ENCODE measurements at places on chromosomes 6 and 20.

GRCh38 chr6:381742-382461 is 9.7 kb upstream of the IRF4 start:
- no peak for DNase-seq

- peak; percentile 50 for DNase-seq
These were observed 133.9 kb upstream of the NEDD9 start for GRCh38 chr6:11366183-11366933.

- no peak for DNase-seq
These were observed 36.1 kb upstream of the THBS2 start for GRCh38 chr6:169289619-169290339.

GRCh38 chr20:37703035-37703845 is 9.4 kb downstream of the CTNNBL1 start:
- DNase-seq = no peak

- no peak for DNase-seq
These were observed 31.0 kb downstream of the SIRPB1 start for GRCh38 chr20:1588533-1589460.

DNA sequence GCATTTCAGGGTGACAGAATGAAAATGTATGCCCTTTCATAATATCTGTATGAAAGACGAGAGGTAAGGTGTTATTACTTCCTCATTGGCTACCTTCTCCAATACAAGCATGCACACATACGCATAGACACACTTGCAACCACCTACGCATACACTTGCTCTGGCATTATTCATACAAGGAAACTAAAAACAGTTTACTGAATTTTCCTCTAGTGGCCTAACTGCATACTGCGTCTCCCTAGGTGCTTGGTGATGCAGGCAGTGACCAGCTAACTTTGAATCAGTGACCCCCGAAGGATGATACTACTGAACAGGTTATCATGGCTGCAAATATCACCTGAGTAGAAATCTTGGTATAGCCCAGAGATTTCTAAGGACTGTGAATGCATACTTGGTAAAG is 593.1 kb downstream of the PKHD1 start:
- DNase-seq = no peak

- DNase-seq = no peak
These were observed 27.4 kb upstream of the SLC24A3 start for GRCh38 chr20:19185083-19185482.

DNA sequence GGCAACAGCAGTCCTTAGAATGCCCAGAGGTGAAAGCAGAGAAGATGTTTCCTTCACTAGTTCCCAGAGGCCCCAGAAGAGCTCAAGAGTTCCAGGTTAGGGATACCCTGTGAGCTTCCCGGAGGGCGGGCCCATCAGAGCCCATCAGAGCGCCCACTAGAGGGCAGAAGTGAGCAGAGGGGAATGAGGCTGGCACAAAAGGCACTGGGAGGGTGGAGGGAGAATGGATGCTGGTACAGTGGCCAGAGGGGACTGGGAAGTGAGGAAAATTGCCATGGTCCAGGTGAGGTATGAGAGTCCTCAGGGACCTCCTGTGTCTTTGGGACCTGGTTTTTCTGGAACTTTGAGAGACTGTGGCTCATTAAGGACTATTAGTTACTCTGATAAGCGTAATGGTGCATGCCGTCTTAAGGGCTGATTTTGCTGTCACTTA is 57.3 kb downstream of the LINC00237 start:
- DNase-seq = peak; percentile 71

- no peak for DNase-seq
These were observed 204.2 kb downstream of the KCNQ5 start for GRCh38 chr6:72826037-72826436.

DNA sequence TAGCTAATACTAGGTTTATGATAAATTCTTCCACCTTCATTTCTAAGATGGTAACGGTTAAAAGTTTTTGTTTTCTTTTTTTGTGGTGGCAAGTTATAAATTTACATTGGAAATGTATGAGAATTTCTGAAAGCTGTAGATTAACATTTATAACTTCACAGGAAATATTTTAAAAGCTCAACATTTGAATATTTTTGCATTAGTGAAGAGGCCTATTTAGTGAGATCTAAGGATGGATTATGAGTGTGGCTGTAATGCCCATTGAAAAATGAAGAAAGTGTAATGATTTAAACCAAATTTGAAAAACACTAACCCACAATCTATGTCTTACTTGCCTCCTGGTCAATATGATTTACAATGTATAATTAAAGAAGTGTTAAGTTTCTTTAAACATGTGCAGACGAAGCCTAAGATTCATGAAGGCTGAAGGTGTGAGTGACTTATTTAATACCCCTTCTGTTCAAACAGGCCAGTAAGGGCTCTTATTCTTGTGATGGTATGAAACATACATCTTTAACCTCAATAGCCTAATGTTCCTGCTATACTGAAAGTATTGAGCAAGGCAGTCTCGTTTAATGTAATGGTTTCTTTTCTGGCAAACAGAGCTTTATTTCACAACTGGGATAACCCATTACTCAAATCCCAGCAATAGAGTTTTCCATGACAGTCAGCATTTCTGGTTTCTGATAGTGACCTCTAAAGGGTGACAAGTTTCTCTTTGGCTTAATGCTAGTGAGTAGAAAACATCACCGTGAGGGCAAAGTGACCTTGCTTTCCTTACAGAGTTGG is 13.2 kb downstream of the HDGFL1 start:
- no peak for DNase-seq

DNA sequence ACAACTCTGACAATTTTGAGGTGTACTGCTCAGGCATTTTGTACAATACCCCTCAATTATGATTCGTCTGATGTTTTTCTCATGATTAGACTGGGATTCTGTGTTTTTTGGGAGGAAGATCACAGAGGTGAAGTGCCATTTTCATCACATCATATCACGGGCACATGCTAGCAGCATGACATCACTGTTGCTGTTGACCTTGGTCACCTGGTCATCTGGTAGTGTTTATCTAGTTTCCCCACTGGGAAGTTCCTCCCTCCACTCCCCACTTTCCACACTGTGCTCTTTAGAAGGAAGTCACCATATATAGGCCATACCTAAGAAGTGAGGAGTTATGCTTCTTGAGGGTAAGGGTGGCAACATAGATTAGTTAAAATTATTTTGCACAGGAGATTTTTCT is 20.8 kb downstream of the GCM2 start:
- DNase-seq = no peak

- no peak for DNase-seq
These were observed 20.1 kb upstream of the NOL4L start for GRCh38 chr20:32605167-32605656.

DNA sequence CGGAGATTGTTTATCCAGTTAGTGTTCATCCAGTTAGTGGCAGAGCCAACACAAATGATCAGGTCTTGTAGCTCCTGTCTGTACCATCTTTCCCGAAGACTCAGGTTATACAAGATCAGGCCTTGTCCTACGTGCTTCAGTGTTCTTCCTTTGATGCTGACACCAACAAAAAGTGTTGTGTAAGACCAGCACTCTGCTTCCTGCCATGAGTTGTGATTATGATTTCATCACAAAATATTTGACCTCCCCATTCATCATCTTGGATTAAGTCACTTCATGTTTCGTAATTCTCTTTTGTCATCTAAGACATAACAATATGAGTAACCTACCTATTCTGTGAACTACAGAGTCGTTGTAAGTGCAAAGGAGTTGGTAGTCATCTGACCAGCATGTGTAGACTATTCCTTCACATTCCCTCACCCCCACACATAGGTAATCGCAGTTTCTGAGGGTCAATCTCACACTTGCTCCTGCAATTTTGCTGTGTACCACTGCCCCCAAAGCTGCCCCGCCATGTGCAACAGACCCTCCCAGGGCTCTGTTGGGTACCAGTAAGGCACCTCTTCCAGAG is 135.6 kb upstream of the SLC22A23 start:
- no peak for DNase-seq

DNA sequence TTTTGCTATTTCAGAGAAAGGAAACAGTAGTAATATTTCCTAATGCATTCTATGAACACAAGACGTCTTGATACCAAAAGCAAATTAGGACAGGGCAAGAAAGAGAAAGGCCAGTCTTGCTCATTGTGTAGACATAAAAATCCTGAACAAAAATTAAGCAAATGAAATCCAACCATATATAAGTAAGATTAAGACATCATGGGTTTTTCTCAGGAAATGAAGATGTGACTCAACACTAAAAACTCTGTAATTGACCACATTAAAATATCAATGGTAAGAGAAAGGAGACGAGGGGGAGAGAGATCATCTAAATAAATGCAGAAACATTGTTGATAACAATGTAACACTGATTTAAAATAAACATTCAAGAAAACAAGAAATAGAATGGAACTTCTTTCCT is 205.4 kb downstream of the SOD2 start:
- no peak for DNase-seq

- DNase-seq = no peak
These were observed 115.3 kb downstream of the SYNDIG1 start for GRCh38 chr20:24584538-24585356.

- no peak for DNase-seq
These were observed 301.4 kb upstream of the THEMIS start for GRCh38 chr6:128202169-128202765.

DNA sequence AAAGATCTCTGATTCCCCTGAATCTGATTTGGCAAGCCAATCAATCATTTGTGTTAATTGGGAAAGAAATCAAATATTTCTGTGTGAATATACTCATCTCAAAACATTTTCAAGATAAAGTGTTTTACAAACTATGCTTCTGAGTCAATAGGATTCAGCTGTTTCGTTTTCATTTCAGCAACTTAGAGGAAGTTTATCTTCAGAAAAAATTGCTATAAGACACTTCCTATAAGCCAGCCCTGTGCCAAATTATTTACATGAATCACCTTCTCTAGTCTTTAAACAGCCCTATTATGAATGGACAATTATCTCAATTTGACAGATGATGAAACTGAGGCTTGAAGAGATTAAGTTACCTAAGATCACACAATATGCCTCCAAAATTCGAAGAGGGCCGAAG is 10.9 kb downstream of the DEFB129 start:
- peak; percentile 10 for DNase-seq

- no peak for DNase-seq
These were observed 54.4 kb downstream of the PCNA start for GRCh38 chr20:5065166-5065878.

GRCh38 chr6:122918714-122919113 is 77.3 kb upstream of the CLVS2 start:
- no peak for DNase-seq

DNA sequence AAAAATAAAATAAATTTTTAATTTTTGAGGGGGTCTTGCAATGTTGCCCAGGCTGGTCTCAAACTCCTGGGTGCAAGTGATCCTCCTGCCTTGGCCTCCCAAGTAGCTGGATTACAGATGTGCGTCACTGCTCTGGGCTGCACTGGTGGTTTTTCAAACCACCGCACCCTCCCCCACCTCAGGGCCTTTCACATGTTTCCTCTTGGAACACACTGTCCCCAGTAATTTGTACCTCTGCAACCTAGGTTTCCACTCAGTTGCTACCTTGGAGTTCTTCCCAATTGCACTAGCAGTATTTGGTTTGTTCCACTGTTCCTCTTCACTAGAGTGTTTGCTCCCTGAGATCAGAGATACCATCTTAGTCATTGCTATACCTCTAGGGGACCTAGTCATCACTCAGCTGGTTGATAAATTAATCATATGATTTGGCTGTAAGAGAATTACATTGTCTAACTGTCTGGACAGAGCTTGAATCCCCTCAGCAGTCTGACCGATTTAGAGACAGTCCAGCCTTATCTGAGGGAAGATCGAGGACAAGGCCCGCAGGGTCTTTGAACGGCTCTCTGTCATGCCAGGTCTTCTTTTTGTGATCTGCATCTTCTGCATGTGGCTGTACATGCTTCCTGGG is 32.0 kb downstream of the CEP43 start:
- no peak for DNase-seq

DNA sequence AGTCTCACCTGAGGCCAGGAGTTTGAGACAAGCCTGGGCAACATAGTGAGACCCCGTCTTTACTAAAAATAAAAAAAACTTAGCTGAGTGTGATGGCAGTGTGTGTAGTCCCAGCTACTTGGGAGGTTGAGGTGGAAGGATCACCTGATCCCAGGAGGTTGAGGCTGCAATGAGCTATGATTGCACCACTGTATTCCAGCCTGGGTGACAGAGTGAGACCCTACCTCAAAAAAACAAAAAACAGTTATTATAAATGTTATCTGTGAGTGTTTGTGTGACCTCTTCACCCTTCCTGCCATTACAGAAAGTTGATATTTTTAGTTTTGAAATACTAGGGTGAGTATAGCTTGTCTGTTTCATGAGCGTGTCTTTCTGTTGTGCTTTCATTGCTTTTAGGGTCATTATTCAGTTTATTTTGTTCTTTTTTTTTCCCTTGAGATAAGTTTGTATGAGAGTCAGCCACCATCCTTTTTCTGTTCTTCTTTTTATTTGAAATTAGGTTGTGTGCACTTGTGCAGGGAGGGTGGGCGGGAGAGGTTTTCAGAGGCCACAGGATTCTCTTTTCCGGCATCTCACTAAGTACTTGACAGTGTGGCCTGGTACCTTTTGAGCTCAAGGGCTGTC is 26.2 kb downstream of the CDYL start:
- DNase-seq = no peak

DNA sequence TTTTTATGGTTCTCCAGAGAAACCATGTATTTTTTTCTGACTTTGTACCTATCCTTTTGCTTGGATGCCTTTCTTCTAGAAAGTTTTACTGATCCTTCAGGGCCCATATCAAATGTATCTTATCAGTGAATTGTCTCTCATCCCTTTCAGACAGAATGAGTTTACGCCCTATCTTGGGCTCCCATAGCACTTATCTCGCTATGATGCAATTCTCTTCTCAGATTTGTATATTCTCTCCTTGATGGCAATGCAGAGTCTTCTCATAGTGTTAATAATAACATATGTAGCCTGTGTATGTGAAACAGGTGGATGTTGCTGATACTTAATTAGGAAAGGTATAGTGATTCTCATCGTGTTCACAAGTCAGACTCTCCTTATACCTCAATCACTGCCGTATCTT is 336.2 kb downstream of the UTRN start:
- DNase-seq = no peak

- DNase-seq = no peak
These were observed 1.6 kb downstream of the MAP3K5 start for GRCh38 chr6:136790411-136791295.

- no peak for DNase-seq
These were observed 83.1 kb downstream of the CNBD2 start for GRCh38 chr20:36051318-36052116.

DNA sequence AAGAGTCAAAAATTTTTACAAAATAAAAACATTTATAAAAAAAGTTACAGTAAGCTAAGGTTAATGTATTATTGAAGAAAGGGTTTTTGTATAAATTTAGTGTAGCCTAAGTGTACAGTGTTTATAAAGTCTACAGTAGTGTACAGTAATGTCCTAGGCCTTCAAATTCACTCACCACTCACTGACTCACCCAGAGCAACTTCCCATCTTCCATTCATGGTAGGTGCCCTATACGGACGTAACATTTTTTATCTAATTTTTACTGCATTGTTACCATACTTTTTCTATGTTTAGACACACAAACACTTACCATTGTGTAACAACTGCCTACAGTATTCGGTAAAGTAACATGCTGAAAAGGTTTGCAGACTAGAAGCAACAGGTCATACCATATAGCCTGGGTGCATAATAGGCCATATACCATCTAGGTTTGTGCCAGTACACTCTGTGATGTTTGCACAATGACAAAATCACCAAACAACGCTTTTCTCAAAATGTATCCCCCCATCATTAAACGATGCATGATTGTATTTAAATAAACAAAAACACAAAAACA is 6.0 kb downstream of the MTFR2 start:
- DNase-seq = no peak
